Stimulated activated CD8-positive, alpha-beta memory T cell treated with anti-CD3 and anti-CD28 coated beads, Interleukin-15, amount 100 ng/mL, for 24 hours (primary cell): ENCODE measurements at places on chromosomes 7 and 10.

DNA sequence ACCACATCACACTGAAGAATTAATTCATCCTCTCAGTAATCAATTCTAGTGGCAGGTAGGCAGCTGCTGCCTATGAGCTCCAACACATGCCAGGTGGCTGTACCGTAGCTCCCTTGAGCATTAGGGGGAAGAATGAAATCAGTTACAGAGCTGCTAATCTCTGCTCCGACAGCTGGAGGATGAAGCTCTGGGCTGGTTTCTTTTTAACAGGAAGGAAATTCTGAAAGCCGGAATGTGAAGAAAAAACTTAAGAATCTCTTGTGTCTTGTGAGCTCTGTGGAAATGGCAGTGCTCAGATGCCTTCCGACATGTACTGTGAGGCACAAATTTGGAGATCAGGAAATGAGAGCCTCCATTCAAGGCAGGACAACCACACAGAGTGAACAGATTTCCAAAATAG, 2.8 kb upstream of the AHCYL2 start:
- DNase-seq = no peak

- no peak for DNase-seq
These were observed 143.3 kb upstream of the DKK1 start for GRCh38 chr10:52170776-52171175.

DNA sequence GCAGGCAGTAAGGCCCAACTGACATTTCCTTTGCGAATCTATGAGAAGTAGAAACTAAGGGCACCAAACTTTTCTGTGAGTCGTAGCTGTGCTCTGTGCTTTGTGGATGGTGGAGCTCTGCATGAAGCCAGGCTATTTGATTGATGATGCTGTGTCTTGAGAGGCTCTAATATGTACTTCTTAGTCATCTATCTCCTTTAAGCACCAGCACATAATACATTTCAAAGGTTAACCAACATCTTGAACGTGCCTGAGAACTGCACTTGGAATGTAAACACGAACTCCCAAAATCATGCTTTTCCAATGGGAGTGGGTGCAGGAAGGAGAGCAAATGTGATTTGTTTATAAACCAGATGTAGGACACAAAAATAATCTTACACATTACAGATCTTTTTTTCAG, 411.6 kb downstream of the PARD3 start:
- DNase-seq = no peak

DNA sequence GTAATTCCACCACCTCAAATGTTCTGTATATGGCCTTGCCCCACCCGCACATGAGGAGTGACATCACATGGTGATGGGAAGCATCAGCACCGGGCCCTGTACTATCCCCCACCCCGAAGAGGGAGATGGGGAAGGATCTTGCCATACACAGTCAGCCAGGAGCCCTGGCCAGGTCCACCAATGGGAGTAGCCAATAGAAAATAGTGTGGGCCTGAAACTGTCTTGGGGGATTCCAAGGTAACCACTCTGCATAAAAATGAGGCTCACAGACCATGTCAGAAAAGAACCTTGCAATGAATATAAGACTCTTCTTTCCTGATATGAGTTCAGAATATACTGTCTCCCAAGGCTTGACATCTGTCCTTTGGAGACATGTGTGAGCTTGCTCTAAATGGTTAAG, 51.1 kb downstream of the ADRB1 start:
- no peak for DNase-seq

GRCh38 chr7:139304517-139304916, 36.6 kb upstream of the FMC1 start:
- no peak for DNase-seq

DNA sequence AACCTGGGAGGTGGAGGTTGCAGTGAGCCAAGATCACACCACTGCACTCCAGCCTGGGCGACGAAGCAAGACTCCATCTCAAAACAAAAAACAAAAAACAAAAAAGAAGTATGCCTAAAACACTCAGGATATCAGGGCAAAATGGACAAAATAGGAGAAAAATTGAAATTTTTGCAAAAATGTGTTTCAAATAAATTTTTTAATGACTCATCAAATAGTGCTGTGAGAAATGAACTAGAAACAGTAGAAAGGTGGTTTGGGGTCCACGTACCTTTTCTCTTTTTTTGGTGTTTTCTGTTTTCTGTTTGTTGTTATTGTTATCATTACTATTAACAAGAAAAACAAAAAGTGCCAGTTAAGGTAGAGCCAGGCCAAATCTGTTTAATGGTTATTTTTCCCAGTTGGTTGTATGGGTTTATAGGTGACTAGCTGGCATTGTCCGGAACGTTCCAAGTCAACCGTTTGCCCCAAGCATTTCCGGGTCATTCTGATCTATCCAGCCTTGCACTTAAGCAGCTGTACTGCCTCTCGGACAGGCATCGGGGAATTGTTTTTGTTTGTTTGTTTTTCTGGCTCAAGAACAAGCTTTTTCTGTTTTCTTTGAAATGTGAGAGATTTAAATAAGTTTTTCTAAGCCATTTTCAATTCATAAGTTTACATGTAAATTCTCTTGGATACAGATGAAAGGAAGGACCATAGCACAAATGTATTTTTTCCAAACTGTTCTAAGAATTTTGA, 157.0 kb upstream of the NEBL start:
- no peak for DNase-seq
